Endothelial cell of coronary artery (primary cell): ENCODE measurements at places on chromosomes 2 and 18. TPM values are rescaled to one million over a fixed set of nuclear protein-coding genes. Genes with fewer than 3 reads are reported as not detected.

Gene FAM228B
- total RNA-seq: 3.5 and 8.7 TPM in 2 replicates

Gene TCF4
- 229 and 335 TPM in 2 replicates for total RNA-seq

Gene OSBPL1A
- 12.9 and 17.4 TPM in 2 replicates for total RNA-seq

Gene POTEF
- 0.09 TPM in 2 replicates for total RNA-seq

Gene MOGAT1
- total RNA-seq: not detected in 2 replicates
